Psoas muscle (tissue), 8 donors: ENCODE measurements at places on chromosomes 2 and 18.

- DNase-seq = no peak
These were observed 651 bp upstream of the STAM2 start for GRCh38 chr2:152176113-152176714.

GRCh38 chr2:5365871-5366461, 326.2 kb upstream of the SOX11 start:
- peak; percentile 53 for DNase-seq

DNA sequence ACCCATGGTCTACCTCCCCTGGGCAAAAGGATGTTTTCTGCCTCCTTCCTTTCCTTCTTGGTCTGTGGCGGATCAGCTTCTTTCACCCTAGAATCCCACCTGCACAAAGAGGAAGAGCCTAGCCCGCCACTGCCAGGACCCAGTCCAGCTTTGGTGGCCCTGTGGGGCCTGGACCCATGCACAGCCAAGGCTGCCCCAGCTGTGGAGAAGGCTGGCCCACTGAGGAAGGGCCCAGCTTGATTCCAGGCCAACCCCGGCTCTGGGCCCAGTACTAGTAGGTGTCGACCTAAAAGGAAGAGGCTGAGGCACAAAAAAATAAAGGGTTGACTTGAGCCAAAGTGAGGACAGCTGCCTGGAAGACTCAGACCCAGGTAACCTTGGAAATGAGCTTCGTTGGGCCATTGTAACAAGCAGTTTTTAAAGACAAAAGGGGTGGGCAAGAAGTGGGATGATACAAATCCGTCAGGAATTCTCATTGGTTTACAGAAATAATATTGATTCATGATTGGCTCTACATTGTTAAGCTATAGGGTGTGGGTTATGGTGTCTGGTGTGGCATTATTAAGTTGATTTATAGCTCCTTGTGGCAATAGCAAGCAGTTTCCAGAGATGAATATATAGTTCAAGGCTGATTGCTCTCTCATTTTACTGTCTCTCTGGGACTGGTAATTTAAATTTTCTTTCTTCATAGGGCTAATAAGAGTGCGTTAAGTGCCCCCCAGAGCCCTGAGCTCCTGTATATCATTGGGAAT, 29.8 kb upstream of the MAL start:
- DNase-seq = no peak

GRCh38 chr2:226548732-226549131, 250.9 kb downstream of the IRS1 start:
- no peak for DNase-seq

GRCh38 chr2:233087713-233088112, 27.6 kb downstream of the INPP5D start:
- DNase-seq = no peak

- no peak for DNase-seq
These were observed 154.9 kb upstream of the TTC39C start for GRCh38 chr18:23859466-23860336.

DNA sequence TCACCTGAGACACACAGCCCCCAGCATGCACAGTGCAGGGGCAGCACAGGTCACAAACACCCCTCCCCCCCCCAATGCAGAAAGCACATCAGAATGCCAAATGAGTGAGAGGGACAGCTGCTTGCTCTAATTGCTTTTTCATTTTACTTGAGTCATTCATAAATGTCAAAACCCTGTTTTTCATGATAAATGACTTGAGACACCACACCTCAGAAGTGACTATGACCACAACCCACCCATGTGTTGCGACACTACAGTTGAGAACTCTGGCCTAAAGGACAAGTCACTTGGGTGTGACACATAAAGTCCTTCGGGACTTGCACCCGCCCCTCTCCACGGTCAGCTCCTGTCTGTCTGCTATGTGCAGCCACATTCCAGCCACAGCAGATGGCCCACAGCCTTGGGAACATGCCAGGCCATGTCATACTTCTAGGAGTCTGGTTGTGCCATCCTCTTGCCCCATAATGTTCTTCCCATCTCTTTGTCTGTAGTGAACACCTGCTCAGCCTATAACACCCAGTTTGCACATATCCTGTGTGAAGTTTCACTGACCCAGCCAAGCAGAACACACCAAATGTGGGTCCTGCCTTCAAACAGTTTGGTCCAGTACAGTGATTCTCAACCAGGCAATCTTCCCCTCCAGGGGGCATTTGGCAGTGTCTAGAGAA, 30.2 kb upstream of the RIOK3 start:
- DNase-seq = peak; percentile 86
